ENCODE measurements at places on chromosomes 1 and 21. TPM values are rescaled to one million over a fixed set of nuclear protein-coding genes. Genes with fewer than 3 reads are reported as not detected.

Gene FAM177B
- not detected for total RNA-seq

Gene CD5L
- not detected for total RNA-seq

Gene ALPL
- 410 TPM for total RNA-seq

Gene ZFP69B
- 2.3 TPM for total RNA-seq

Gene OR2AK2
- total RNA-seq: not detected

DNA sequence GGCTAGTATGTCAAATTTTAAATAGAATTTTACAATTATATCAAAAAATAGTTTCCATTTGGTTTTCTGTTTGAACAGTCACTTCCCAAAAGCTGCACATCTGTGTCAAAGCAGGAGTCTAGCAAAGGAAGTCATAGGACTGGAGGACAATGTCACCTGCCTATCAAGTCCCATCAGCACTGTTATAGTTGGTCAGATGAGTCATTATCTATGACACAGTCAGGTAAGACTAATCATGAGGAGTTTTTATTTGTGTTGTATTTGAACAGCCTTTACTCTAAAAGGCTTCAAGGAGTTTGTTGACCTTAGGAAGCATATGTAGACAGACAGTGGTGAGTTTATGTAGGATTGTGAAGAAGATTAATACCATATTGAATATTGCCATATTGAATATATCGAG is 74.2 kb upstream of the QSOX1 start:
- H3K36me3 ChIP-seq: peaks cover 43% of the 10 kb centered on the region
- no peaks in the 10 kb centered on the region for H3K4me1 ChIP-seq
- no peak for DNase-seq
- H3K27me3 ChIP-seq: no peaks in the 10 kb centered on the region

DNA sequence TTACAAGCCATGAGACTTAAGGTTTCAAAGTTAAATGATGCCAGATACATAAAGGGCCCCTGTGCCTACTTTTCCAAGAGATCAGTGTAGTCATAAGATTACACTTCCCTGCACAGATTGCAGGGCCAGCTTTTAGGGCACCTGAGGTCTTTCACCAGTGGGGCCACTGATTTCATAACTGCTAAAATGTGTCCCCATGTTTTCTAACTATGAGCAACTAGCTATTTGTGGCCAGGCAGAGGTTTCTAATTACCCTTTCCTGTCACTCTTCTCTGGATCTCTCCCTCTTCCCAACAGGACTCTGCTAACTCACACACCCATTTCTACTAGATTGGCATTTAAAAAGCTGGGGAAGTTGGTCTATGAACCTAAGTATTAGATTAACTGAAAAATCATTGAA is 207.1 kb upstream of the SGIP1 start:
- H3K27me3 ChIP-seq: no peaks in the 10 kb centered on the region
- H3K27ac ChIP-seq: no peak overlapping the region
- peaks cover 31% of the 10 kb centered on the region for H3K4me1 ChIP-seq

DNA sequence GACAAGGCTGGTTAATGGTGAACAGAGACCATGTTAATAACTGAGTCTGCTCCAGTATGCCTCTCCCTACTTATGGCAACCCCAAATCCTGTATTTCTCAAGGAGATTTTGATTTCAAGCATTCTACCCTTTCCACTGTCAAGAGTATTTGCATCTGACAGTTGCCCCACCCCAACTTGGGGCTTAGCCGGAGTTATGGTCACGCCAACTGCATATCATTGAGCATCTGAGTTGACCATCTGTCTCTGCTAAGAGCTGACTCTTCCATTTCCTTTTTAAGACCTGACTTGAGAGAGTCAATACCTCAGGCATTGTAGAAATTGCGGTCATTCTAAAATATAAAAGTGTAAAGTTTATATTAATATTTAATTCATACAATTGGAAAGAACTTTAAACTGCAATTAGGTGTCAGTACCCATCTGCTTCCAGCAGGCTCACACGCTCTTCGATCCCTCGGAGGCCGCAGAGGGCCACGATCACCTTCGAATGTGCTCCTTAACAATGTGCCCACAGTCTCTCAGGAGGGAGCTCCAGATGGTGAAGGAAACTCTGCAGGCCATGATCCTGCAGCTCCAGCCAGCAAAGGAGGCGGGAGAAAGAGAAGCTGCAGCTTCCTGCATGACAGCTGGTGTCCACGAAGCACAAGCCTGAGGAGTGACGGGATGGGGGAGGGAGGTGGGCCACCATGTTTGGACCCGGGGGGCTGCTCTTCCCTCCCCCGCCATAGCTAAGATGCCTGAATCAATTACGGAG is 409.8 kb downstream of the DISC1 start:
- no peak for DNase-seq
- 0 out of 2 replicates have a peak, but pooled peaks cover 4% of the 10 kb centered on the region for H3K4me1 ChIP-seq
- H3K36me3 ChIP-seq: no peaks in the 10 kb centered on the region

DNA sequence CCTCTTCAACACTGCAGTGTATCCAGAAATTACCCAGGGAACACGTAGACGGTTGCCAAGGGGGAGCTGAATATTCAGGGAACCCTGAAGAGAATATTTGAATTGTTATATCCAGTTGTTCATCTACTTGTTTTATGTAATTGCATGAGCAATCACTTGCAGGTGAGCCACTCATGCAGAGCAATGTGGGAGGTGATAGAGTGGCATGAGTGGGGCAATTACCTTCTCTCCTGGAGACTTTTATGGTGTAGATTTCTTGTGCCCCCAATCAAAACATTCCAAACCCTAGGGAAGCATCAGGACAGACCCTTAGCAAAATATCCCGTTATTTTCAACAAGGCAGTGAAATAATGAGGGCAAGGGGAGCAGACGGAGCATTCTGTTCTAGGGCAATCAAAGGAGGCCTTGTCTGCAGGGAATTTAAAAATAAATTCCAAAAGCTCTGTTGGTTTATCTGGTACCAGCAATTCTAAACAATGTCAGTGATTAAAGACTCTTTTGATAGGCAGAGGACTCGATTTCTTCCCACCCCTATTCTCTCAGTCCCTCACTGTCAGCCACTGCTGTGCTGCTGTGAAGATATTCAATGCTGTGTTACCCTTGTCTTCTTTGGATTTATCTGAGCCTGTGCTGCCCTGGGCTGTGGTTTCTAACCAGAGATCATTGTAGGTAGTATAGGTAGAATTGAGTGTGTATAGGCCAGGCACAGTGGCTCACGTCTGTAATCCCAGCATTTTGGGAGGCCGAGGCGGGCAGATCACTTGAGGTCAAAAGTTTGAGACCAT is 180.2 kb upstream of the MAP1LC3C start:
- H3K27me3 ChIP-seq: no peaks in the 10 kb centered on the region
- DNase-seq: no peak
- no peaks in the 10 kb centered on the region for H3K36me3 ChIP-seq
- no peak overlapping the region for H3K4me3 ChIP-seq
- no peak overlapping the region for H3K27ac ChIP-seq

GRCh38 chr1:154730259-154730658 is 122.3 kb upstream of the ADAR start:
- peak overlapping the region; percentile 76 for H3K27ac ChIP-seq
- no peaks in the 10 kb centered on the region for H3K27me3 ChIP-seq
- no peak overlapping the region for H3K4me3 ChIP-seq
- peaks cover 33% of the 10 kb centered on the region for H3K4me1 ChIP-seq
- no peaks in the 10 kb centered on the region for H3K36me3 ChIP-seq

DNA sequence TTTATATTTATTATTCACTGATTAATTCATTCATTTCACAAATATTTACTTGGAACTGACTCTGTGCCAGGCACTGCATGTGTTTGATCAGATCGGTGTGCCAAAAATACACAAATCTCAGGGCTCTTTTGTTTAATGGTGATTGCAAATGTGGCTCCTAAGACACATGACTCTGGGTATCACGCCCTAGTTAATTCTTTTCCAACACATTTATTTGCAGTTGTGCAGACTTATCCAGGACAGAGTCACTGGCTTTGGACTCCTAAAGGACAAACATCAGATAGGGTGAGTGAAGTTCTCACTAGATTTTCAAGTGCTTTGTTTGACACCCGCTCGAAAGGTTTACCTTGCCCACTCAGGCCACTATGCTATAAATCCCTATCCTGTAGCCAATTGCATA is 335.5 kb downstream of the BARHL2 start:
- H3K36me3 ChIP-seq: no peaks in the 10 kb centered on the region
- peaks cover under 1% of the 10 kb centered on the region for H3K4me1 ChIP-seq
- no peaks in the 10 kb centered on the region for H3K27me3 ChIP-seq
- DNase-seq: no peak
- no peak overlapping the region for H3K27ac ChIP-seq

- H3K4me3 ChIP-seq: no peak overlapping the region
- peaks cover 98% of the 10 kb centered on the region for H3K36me3 ChIP-seq
- no peak overlapping the region for H3K27ac ChIP-seq
Measured at GRCh38 chr1:24654010-24654409, 10.9 kb downstream of the SRRM1 start.

GRCh38 chr21:41712201-41712600 is 54.7 kb downstream of the RIPK4 start:
- H3K4me3 ChIP-seq: no peak overlapping the region
- DNase-seq: no peak
- no peaks in the 10 kb centered on the region for H3K36me3 ChIP-seq
- no peaks in the 10 kb centered on the region for H3K4me1 ChIP-seq
- H3K27ac ChIP-seq: no peak overlapping the region
- H3K27me3 ChIP-seq: no peaks in the 10 kb centered on the region

- DNase-seq: no peak
- peaks cover 72% of the 10 kb centered on the region for H3K36me3 ChIP-seq
- H3K4me3 ChIP-seq: no peak overlapping the region
Measured at GRCh38 chr1:119971710-119972570, 75.6 kb upstream of the ADAM30 start.

GRCh38 chr1:90732136-90732535 is 15.0 kb upstream of the BARHL2 start:
- peaks cover 32% of the 10 kb centered on the region for H3K27me3 ChIP-seq
- no peaks in the 10 kb centered on the region for H3K4me1 ChIP-seq
- H3K27ac ChIP-seq: no peak overlapping the region
- no peaks in the 10 kb centered on the region for H3K36me3 ChIP-seq

- H3K27ac ChIP-seq: no peak overlapping the region
- no peaks in the 10 kb centered on the region for H3K27me3 ChIP-seq
- DNase-seq: peak; percentile 42
- H3K4me3 ChIP-seq: no peak overlapping the region
Measured at GRCh38 chr1:25253911-25254310, 6.7 kb upstream of the RSRP1 start.

DNA sequence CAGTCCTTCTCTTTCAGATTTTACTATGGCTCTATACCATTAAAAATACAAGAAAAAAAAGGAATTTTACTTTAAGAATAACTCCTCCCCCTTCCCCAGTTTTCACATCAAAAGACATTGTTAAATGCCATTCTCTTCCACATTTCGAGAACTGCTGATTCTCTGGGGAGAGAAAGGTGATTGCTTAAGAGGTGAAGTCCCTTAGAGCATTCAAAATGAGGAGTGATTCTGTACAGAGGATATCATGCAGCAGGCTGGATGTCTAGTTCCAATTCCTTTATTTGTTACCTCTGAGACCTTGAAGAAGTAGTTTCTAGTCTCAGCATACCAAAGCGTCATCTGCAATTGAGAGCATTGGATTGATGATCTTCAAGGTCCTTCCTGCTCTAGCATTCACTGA is 46.9 kb downstream of the FMO3 start:
- H3K27me3 ChIP-seq: no peaks in the 10 kb centered on the region
- no peak overlapping the region for H3K27ac ChIP-seq
- DNase-seq: no peak
- peaks cover 27% of the 10 kb centered on the region for H3K4me1 ChIP-seq
- H3K4me3 ChIP-seq: no peak overlapping the region
- H3K36me3 ChIP-seq: no peaks in the 10 kb centered on the region

- H3K27ac ChIP-seq: no peak overlapping the region
- no peaks in the 10 kb centered on the region for H3K36me3 ChIP-seq
- DNase-seq: no peak
- no peak overlapping the region for H3K4me3 ChIP-seq
- 0 out of 2 replicates have a peak, but pooled peaks cover 2% of the 10 kb centered on the region for H3K27me3 ChIP-seq
Measured at GRCh38 chr1:229689904-229690303, 63.9 kb downstream of the URB2 start.

DNA sequence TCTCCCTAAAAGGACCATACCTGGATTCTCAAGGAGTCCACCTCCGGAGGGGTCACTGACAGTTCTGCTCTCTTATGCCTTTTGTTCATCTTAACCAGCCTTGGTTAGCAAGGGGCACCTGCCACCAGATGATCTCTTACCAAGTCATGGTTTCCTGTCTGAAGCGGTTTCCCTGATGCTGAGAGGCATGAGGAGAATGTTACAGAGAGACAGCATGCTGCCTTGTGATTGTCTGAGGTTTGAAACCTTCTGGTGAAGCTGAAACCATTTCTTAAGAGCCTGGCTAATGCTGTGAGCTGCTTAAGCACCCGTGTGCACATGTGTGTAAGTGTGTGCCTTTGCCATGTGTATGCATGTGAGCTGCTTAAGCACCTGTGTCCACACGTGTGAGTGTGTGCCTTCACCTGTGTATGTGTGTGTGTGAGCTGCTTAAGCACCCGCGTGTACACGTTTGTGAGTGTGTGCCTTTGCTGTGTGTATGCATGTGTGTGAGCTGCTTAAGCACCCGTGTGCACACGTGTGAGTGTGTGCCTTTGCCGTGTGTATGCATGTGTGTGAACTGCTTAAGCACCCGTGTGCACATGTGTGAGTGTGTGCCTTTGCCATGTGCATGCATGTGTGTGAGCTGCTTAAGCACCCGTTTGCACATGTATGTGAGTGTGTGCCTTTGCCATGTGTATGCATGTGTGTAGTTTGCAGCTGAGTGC is 136.4 kb upstream of the COL6A1 start:
- H3K4me1 ChIP-seq: peaks cover 14% of the 10 kb centered on the region
- no peak for DNase-seq
- no peaks in the 10 kb centered on the region for H3K27me3 ChIP-seq
- H3K4me3 ChIP-seq: no peak overlapping the region

- H3K4me3 ChIP-seq: no peak overlapping the region
- no peaks in the 10 kb centered on the region for H3K27me3 ChIP-seq
- H3K4me1 ChIP-seq: peaks cover 29% of the 10 kb centered on the region
- H3K36me3 ChIP-seq: peaks cover 67% of the 10 kb centered on the region
Measured at GRCh38 chr21:44969931-44970755, 30.3 kb downstream of the SLX9 start.

- peaks cover 4% of the 10 kb centered on the region for H3K36me3 ChIP-seq
- H3K4me1 ChIP-seq: 0 out of 2 replicates have a peak, but pooled peaks cover 3% of the 10 kb centered on the region
Measured at GRCh38 chr1:94237291-94238226, at the start of gene ARHGAP29. TSS of gene ARHGAP29 (minus strand) at chr1:94237584. CDS start at chr1:94231611, 5,973 bp downstream.

DNA sequence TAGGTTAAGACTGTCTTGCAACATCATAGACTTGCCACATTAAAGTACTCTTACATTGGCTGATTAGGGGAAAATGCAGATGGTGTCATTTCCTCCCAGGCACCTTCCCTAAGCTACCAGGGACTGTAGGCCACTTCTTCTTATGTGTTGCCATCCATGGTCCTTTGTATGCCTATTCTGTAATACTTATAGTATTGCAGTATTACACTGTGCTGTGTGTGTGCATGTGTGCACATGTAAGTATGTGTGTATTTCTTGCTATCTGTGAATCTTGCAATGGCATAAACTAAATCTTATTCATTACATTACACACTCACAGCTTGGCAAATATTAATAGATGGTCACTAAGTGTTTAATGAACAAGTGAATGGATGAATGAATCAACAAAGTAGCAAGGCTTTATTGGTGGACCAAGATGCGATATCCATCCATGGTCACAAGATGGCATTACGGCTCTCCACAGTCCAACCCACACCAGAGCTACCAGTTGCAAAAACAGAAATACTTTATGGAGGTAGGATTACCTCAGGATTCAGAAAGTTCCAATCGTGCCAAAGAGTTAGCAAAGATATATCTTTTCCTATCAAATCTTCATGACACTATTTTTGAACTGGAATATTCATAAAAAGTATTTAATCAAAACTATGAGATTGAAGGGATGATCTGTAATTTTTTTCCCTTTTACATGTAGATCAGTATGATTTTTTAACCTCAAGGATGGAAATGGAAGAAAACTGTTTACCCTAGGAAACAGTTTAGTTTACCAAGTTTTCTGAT is 160.2 kb downstream of the DENND1B start:
- no peaks in the 10 kb centered on the region for H3K36me3 ChIP-seq
- no peaks in the 10 kb centered on the region for H3K4me1 ChIP-seq
- no peak overlapping the region for H3K27ac ChIP-seq
- peak; percentile 18 for DNase-seq
- H3K27me3 ChIP-seq: no peaks in the 10 kb centered on the region

Data from SJSA1 (cell line).